ENCODE measurements at places on chromosomes 1 and 21.

DNA sequence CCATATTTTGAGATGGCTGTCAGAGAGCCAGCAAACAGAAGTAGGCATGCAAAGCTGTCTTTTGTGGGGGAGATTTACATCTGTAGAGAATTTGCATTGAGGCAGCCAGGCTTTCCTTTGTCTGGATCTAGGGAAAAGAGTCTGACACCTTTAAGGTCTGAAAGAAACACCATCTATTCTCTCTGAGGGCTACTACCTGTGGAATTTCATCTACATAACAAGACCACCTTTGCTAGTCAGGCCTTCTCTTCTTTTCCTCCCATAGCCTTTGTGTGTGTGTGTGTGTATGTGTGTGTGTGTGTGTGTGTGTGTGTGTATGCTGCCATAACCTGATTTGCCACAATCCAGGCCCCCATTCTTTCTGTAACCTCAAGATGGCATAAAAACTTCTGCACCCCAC is 28.4 kb upstream of the DMRTB1 start:
- DNase-seq = no peak

DNA sequence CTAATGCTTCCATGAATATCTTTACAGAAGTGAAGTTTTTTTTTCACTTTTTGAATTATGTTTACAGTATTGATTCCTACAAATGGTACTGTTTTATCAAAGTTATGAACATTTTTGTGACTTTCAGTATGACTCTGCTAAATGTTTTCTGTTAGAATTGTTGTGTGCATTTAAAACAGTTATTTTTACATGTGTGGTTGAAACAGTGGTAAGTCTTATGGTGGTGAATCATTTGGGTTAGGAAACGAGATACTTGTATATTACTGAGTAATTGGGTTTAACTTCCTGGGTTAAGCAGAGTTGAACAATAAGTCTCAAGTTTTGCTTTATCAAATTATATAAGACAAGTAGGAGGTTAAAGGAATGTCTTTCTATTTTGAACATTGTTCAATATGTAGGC is 66.8 kb downstream of the VPS13D start:
- peak; percentile 11 for DNase-seq

DNA sequence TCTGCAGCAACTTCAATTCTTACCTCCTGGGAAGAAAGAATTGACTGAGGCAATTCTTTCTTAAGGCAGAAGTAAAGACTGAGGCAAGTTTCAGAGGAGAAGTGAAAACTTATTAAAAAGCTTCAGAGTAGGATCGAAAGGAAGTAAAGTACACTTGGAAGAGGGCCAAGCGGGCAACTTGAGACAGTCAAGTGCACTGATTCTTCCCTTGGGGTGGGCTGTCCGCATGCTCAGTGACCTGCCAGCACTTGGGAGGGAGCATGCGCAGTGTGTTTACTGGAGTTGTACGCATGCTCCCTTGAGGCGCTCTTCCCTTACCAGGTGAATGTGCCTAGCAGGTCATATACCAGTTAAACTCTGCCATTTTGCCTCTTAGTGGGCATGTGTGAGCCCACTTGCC is 55.3 kb upstream of the NBPF3 start:
- no peak for DNase-seq

- DNase-seq = no peak
These were observed 7.2 kb downstream of the FPGT start for GRCh38 chr1:74205266-74205665.

DNA sequence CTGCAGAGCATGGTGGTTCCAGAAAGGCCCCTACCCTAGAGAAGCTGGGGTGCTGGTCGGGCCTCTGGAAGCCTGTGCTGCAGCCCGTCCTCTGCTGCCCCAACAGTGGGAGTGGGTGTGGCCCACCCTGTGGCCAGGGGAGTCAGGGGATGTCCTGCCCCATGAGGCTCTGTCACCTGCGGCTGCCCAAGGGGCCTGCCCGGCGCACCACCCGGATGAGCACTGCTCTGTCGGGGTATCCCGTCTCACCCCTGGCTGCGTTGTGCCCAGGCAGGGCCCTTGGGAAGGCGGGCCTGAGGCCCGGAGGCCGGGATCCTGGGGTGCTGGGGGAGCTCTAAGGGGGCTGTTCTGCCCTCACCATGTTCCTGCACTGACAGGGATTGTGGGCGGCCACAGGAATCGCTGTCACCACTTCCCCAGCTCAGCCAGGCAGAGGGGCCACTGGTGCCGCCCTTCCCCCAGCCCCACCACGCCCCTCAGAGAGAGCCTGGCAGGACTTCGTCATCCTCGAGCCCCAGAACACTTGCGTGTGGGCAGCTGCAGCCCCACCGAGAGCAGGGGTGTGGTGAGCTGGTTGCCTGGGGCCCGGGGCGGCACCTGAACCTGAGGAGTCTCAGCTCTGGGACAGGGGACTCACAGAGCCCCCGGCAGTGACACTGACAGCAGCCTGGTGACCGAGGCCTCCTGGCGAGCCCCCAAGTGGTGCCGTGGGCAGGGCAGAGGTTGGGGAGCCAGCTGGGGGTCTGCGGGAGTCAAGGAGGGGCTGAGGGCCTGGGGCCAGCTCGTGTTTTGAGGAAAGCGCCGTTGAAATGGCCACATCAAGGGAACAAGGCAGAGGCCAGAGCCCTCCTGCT is 20.2 kb downstream of the PANK4 start:
- no peak for DNase-seq

GRCh38 chr1:32010246-32010645 is 3.4 kb upstream of the KHDRBS1 start:
- DNase-seq = no peak

- no peak for DNase-seq
These were observed 97.7 kb downstream of the CACHD1 start for GRCh38 chr1:64567426-64568170.

- no peak for DNase-seq
These were observed 118.8 kb downstream of the SIPA1L2 start for GRCh38 chr1:232511172-232511571.
